ENCODE measurements at places on chromosomes 4 and X.

DNA sequence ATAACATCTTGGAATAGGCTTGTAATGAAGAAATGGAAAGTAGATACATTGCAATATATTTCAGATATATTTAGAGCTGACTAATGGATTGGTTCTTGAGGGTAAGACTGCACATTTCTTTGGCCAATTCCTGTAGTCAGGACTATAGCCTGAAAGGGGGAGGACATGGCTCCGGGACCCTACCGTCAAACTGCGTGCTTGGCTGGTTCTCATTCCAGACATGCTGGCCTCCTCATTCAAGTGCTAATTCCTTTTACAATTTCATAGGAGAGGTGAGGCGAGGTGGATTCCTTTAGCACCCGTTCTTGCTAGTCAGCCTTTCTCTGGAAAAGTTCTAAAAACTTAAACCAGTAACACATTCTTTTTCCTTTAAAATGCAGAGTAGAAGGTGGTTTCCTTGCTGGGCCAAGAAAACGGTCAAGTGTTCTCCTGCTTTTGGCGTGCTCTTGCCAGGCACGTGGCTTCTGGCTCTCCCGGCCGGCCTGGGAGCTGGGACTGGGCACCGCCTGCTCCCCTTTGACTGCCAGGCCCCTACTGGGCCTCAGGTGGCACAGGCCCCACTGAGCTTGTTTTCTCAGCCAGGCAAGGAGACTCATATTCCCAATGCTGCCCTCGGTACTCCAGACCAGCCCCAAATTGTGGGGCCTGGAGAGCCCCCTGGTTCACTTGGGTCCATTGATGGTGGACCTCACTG is 167.2 kb downstream of the STK32B start:
- no peak for DNase-seq

DNA sequence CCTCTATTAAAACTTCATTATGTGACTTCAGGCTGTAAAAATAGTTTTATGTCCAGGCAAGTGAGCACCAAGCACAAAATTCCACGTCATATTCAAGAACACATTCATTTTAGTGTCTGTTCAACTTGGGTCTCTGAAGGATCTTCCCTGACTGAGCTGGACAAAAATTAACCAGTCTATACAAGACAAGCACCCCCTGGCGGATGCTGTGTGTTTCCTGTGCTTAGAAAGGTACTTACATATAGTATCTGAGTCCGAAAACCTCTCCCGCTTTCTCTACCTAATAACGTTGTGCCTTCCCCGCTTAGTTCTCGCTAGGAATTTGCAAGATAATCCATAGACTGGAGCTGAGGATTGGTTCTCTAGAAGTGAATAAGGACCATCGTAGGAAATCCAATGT is 2214.5 kb upstream of the TENM3 start:
- DNase-seq = peak; percentile 12

- DNase-seq = peak; percentile 30
These were observed 124.7 kb downstream of the CAMK2D start for GRCh38 chr4:113636877-113637276.

DNA sequence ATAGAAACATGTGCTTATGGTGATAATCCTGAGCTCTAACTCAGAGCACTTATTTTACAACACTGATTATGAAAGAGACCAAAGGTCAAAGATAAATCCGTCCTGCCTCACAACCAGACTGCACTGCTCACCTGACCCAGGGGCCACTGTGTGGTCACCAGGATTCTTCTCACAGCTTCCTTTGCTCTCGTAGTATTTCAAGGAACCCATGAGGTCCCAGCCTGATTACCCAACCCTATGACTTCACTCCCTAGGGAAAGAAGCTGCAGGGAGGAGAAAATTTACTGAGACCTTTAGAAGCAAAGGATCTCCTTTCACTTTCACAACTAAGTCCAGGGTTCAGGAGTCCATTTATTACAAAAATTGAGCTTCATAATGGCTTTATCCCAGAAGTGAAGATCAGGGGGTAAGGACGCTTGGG is 9.6 kb downstream of the SLC25A5 start:
- no peak for DNase-seq

DNA sequence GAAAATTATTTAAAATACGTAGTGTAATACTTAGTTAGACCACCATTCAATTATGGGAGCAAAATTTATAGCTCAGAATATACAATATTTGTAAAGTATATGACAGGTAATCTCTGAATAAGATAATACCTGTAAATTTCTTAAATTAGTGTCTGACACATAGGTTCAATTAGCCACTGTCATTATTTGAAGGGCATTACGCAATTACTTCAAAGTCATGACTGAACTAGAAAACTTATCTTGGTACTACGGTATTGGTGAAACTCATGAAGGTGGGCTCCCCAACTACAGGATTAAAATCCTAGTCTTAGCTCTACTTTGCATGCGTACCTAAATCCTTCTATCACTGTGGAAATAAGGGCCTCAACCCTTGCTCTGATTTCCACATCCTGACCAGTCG is 860.7 kb downstream of the PCDH19 start:
- no peak for DNase-seq

- DNase-seq = no peak
These were observed 248.2 kb downstream of the PARM1 start for GRCh38 chr4:75180790-75181776.

- DNase-seq = no peak
These were observed 81.5 kb upstream of the BCOR start for GRCh38 chrX:40179283-40179682.

DNA sequence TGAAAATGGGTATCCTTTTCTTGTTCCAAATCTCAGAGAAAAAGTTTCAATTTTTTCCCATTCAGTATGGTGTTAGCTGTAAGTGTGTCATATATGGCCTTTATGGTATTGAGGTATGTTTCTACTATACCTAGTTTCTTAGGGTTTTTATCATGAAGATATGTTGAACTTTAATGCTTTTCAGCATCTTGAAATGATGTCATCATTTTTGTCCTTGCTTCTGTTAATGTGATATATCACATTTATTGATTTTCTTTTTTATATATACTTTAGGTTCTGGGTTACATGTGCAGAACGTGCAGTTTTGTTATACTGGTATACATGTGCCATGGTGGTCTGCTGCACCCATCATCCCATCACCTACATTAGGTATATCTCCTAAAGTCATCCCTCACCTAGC is 44.9 kb downstream of the FOXR2 start:
- DNase-seq = no peak

GRCh38 chrX:39866229-39866628 is 231.5 kb downstream of the BCOR start:
- no peak for DNase-seq

GRCh38 chrX:130885996-130886395 is 17.0 kb downstream of the ENOX2 start:
- no peak for DNase-seq

GRCh38 chr4:117777721-117778120 is 256.6 kb upstream of the NDST3 start:
- DNase-seq = no peak

DNA sequence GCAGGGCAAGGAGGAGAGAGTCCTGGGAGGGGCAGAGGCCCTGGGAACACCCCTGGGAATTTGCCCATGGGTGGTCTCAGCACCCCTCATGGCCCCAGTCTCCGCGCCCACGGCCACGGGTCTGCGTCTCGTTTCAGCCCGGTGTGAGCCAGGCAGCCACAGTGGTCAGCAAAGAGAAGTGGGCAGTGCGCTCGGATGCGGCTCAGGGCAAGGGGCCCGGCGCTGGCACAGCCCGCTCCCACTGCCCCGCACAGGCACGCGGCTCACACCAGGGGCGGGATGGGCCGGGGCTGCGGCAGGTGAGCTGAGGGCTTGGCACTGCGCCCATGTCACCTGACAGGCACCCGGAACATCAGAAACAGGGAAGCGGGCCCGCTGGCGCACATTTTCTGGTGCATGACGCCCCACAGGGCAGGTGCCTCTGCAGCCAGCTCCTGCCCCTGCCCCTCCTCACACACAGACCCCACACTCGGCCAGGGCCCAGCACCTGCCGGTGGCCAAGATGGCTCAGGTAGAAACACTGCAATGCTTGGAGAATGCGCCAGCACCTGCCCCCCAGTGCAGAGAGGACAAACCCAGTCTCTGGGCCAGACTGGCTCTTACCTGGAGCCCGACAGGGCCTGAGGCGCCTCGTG is 41.9 kb upstream of the MXD4 start:
- no peak for DNase-seq

Measured in CD4-positive, alpha-beta T cell treated with Interferon gamma for 1 hour (primary cell).